ENCODE measurements at places on chromosomes 3 and 15.
A peak's percentile ranks its signal among the peaks of the same experiment; 100 is the strongest.

- DNase-seq: peak; percentile 57
Measured at GRCh38 chr15:89399238-89400115, 64.9 kb upstream of the POLG start.

DNA sequence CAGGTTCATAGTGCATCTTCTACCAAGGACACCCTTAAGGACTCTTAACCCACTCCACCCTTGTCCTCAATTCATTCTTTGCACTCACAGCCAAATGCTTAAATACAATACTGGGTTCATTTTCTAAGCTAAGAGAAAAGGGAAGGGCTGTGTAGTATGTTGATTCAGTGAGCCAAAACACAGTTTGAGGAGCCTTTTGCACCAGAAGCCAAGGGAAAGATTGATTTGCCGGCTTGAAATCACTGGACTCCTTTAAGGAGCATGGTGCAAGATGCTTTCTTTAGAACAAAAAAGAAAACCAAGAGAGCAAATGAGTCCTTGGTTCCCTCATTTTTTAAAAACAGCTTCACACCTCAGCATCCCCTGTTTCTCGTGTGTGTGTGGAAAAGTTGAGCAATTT, 47.8 kb downstream of the BOC start:
- no peak for DNase-seq

GRCh38 chr15:90271459-90272166, 6.1 kb downstream of the NGRN start:
- DNase-seq: no peak

GRCh38 chr3:174466471-174467054, 392.6 kb upstream of the NAALADL2 start:
- DNase-seq: no peak
